Stimulated activated CD8-positive, alpha-beta memory T cell treated with anti-CD3 and anti-CD28 coated beads, Interleukin-15, amount 100 ng/mL, for 4 hours (primary cell): ENCODE measurements at places on chromosomes 2 and 18.

DNA sequence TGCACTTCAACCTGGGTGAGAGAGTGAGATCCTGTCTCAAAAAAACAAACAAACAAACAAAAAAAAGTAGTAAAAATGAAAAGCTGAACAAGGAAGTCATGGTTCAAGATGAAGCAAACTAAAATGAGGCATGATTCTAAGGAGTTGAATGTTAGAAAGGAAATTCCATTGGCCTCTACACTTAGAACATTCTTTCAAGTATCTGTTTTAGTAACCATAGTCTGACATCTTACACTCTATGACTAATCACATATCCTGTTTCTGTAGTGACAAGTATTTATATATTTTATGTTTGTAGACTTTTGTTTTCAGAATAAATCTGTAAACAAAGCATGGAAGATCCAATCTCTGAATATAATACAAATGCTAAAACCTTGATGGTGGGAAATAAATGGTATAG, 164.1 kb downstream of the KIAA1328 start:
- no peak for DNase-seq

- DNase-seq = no peak
Measured at GRCh38 chr18:29439398-29439797, 1262.5 kb upstream of the CDH2 start.

GRCh38 chr18:47901624-47902362, 28.7 kb downstream of the SMAD2 start:
- DNase-seq = no peak

DNA sequence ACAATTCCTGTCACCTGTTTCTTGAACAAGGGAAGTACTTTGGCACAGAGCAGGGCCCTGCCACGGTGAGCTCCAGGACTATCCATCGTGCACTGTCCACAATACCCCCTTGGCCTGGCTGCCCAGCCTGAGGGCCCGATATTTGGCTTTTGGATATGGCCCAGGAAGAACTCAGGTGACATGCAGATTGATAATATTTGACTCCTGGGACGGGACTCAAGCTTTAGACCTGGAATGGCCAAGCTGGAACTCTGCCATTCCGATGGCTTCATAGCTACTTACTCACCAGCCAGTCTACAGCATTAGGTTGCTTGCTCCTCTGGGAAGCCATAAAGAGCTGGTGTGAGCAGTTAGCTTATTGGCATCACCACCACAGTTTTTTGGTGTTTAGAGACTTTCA, 26.6 kb downstream of the EML6 start:
- DNase-seq = no peak

GRCh38 chr18:48137374-48138081, 207.1 kb upstream of the SMAD2 start:
- DNase-seq = no peak

- DNase-seq = no peak
Measured at GRCh38 chr2:130766037-130766436, 10.7 kb downstream of the AMER3 start.

DNA sequence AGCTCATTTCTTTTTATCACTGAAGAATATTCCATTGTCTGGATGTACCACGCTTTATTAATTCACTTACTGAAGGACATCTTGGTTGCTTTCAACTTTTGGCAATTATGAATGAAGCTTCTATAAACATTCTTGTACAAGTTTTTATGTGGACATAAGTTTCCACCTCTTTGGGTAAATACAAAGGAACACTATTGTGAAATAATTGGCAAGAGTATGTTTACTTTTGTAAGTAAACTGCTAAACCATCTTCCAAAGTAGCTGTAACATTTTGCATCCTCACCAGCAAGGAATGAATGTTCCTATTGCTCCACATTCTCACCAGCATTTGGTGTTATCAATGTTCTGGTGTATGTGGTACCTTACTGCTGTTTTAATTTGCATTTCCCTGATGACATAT, 15.8 kb upstream of the VWC2L start:
- no peak for DNase-seq
